GDM1 (cell line): ENCODE measurements at places on chromosomes 13 and 19.

DNA sequence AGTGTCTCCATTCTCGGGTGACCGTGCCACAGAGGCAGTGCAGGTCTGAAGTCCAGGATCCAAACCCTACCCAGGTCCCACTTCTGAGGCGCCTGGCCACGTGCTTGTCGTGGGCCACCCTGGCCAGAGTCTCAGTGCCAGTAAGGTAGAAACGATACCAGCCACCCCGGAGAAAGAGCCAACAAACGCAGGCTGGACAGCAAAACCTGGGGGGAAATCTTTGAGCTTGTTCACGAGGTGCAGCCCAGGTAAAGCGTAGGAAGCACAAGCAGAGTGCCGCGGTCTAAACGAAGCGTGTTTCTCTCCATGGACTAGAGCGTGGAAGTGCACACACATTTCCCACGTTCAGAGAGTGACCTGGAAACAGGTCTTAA, 95.6 kb downstream of the ATP11A start:
- no peak for DNase-seq

- no peak for DNase-seq
Measured at GRCh38 chr13:110185696-110186095, 121.3 kb downstream of the COL4A1 start.

- DNase-seq: peak; percentile 81
Measured at GRCh38 chr13:36297366-36298338, at the start of gene CCDC169. CCDC169 (minus strand) TSS chr13:36297814; CDS start chr13:36297719, 95 bp downstream.

DNA sequence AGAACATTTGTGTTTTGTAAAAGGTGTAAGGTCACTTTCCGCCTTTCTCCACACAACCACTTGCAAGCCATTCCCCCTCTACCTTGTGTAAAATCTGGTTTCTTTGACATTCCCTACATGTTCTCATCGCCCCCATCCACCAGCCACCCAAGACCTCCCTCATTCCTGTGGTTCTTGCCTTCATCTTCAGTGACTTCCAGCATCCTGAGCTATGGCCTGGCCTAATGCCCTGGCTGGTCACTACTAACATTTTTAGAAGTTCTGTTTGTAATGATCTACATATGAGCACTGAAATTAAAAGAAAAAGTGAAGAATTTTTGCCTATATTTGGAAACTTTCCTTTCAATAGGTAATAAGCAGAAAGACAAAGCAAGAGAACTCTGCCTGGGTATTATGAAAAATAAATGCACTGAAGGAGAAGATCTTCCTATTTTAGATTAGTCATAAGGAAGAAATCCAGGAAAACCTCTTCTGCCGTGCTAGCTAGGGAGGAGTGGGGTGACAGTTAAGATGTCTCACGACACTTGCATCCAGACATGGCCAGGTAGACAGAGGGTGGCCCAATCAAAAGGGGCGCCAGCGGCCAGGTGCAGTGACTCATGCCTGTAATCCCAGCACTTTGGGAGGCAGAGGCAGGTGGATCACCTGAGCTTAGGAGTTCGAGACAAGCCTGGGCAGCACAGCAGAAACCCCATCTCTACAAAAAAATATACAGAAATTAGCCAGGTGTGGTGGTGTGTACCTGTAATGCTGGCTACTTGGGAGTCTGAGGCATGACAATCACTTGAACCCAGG, 28.1 kb upstream of the MPHOSPH8 start:
- DNase-seq: no peak

DNA sequence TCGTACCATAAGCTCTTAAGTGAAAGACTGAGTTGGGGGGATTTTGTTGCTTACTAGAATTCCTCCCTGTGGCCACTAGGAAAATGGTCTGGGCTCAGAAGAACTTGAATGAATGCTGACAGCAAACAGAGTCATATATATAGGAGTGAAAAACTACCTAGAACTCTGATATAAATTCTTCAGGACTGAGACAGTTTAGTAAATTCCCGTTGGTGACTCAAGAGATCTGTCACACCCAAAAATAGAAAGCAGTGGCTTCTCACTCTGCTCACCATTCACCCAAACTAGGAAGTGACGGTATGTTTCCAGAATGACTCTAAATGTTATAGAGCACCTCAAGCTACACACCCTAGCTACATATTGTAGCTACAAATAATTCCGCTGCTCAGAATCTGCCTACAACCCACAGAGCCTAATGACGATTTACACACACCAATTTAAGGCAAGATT, 116.2 kb downstream of the TBC1D4 start:
- DNase-seq: no peak

- DNase-seq: no peak
Measured at GRCh38 chr13:89454681-89455080, 1783.5 kb downstream of the SLITRK5 start.

DNA sequence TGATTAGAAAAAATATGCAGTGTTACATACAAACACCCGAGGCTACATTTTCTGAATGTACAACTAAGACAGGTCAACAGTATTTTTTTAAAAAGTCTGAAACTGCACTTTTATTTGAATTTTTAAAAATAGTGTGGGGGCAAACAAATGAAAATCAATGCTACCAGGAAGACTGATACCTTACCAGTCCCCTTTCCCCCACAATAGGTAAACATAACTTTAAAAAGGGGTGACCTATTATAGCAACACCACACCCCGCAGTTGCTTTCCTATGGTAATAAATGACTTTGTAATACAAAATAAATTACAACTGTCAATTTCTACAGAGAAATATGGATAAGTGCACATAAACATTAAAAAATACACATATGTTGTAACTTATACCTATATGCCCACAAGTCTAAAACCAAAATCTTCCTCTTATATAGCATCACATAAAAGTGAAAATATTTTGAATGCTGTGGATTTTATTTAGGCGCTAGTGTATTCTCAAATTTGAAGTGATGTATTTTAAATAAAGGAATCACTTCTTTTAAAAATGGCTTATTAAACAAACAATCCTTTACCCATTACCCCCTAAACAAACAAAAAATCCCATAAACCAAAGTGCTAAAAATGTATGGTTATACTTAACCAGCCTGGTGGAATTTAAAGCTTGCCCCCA, 63.1 kb downstream of the KCNRG start:
- no peak for DNase-seq

- peak; percentile 56 for DNase-seq
Measured at GRCh38 chr19:4186087-4186993, 3.9 kb downstream of the ANKRD24 start.

- DNase-seq: no peak
Measured at GRCh38 chr13:94993616-94994015, 281.3 kb upstream of the SOX21 start.

DNA sequence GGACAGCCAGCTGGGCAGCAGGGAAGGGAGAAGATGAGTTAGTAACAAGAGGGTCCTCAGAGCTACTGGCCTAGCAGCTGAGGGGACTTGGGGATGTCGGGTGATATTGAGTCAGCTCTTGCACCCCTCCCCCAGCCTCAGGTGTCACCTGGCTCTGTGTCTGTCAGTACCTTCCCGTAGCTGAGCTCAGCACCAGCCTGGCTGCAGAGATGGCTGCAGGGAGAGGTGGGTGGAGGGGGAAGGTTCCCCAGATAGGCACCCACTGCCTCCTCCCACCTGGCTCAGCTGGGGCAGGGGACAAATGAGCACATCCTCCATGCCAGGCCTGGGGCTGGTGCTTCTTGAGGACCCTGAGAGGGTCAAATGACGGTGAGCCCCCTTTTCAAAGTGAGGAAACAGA, 6.8 kb upstream of the KPTN start:
- DNase-seq: no peak

DNA sequence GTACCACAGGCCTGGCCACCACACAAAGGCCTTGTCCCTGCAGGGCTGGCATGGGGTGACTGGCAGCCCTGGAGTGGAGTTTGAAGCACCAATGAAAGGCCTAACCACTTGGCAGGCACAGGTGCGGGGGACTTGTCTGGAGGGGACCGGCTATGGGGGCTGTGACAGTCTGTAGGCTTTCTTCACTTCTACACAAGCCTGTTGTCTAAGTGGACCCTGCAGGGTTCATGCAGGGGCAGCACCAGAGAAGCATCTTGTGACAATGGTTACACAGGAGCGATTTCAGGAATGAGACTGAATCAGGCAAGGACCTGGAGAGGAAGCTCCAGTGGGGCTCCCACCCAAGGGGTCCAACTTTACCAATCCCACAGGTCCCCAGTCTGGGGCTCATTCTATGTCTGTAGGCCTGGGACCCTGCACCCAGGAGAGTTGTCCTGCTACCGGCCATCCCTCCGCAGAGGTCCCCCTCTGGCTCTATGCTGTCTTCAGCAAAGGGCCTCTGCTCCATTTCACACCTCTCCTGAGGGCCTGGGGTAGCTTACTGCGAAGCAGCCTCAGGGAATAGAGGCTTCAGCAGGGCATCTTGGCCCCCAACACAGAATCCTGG, 2.3 kb upstream of the ZNF837 start:
- DNase-seq: no peak
